ENCODE measurements at places on chromosomes 7 and 10.
A peak's percentile ranks its signal among the peaks of the same experiment; 100 is the strongest.

- DNase-seq, result peak; percentile 82
Measured at GRCh38 chr10:92757066-92757710, 67.4 kb downstream of the HHEX start.

GRCh38 chr10:56823849-56824248, 462.8 kb upstream of the ZWINT start:
- DNase-seq, result no peak

- no peak for DNase-seq
Measured at GRCh38 chr7:92626281-92626809, 36.2 kb upstream of the FAM133B start.

GRCh38 chr10:61108915-61109314, 164.9 kb upstream of the RHOBTB1 start:
- DNase-seq, result no peak

- DNase-seq, result no peak
Measured at GRCh38 chr10:22740180-22740579, 25.8 kb upstream of the PIP4K2A start.

- no peak for DNase-seq
Measured at GRCh38 chr10:127907411-127908105, 655 bp downstream of the PTPRE start.

- DNase-seq, result no peak
Measured at GRCh38 chr10:33092596-33092995, 134.6 kb upstream of the ITGB1 start.

- DNase-seq, result no peak
Measured at GRCh38 chr10:122173766-122174435, 97.2 kb upstream of the BTBD16 start.

GRCh38 chr7:108004220-108005142, 1.5 kb upstream of the LAMB1 start:
- peak; percentile 63 for DNase-seq

DNA sequence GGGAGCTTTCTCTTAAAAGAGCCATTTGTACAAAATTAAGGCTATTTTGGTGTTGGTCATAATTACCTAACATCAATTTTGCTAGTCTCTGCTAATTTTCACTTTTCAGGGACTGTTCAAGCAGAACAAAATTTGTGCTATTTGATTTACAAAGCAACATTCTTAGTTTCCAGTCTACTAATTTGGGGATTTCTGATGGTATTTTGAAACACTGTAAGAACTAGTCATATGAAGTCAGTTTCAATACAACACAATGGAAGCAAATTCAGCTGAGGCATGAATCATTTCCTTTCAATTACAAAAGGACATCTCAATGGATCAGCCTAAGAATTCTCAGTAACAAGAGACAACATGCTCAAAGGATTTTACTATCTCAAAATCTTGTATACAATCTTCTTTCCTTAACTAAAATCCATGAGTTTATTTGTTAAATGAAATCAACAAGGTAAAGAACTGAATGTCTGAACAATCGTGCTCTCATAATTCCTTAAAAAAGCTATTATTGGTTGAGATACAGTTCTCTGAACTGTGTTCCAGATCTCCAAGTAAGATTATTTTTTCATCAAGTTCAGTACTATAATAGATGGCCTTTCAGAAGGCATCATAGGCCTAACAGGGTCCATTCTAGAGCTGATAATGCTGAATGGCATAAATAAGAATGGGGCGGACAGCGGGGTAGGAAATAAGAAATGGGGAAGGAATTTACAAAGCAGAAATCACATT, 144.6 kb downstream of the NRCAM start:
- DNase-seq, result peak; percentile 51

DNA sequence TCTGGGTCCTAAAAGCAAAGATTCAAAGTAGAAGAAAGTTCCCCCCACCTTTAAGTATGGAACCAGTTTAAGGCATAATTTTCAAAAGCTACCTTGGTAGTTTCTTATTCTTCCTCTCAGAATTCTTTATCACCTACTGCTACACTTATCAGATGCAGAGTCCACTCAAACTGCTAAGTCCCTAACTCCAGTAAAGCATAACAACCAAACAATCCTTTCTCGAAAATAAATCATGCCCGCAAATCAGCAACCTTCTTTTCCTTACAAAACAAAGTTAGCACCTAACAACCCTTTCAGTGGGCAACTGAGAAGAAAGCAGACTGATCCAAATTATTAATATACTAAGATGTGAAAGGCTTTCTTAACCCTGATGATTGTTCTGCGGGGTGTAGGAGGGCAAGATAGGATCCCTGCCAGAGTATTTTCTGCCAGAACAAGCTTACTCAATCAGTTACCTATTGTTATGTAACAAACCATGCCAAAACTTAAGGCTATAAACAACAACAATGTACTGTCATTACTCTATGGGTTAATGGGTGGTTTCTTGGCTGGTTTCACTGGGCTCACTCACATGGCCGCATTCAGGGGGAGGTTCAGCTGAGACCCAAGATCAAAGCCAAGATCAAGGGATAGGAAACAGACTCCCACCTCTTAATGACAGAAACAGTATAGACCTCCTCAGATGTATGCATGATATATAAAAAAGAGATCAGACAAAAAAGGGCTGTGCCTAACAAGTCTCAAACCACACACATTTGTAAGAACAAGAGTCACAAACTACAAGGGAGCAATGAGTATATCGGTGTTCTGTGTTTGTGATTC, 42.0 kb downstream of the CCDC6 start:
- DNase-seq, result no peak

- no peak for DNase-seq
Measured at GRCh38 chr7:141710301-141710700, 2.1 kb downstream of the WEE2 start.

DNA sequence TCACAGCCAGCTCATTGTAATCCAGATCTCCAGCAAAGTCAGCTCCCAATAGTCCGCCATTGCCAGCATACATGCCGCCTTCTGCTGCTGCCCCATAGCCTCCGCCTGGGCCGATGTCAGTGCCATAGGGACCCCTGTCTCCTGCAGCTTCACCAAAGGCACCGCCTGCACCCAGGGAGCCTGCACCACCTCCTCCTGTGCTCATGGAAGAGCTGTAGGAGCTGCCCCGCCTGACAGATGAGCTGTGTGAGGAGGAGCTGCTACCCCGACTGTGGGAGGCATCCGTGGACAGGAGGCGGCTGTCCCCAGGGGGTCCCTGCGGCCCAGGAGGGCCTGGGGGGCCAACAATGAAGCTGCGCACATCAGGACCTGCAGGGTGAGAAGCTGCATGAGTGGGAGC, 51.7 kb downstream of the COL17A1 start:
- DNase-seq, result no peak

DNA sequence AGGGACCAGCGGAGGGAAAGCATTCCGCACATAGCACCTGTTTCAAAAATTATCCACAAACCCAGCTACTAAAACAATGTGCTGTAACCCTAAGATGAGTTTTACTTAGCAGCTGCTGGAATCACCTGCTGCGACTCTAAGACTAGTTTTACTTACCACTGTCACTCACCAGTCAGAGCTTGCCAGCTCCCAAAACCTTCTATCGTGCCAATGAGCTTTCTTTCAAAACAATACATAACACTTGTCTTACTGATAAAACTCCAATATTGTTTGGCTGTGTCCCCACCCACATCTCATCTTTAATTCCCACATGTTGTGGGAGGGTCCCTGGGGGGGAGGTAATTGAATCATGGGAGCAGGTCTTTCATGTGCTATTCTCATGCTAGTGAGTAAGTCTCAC, 18.4 kb downstream of the ST8SIA6 start:
- no peak for DNase-seq

DNA sequence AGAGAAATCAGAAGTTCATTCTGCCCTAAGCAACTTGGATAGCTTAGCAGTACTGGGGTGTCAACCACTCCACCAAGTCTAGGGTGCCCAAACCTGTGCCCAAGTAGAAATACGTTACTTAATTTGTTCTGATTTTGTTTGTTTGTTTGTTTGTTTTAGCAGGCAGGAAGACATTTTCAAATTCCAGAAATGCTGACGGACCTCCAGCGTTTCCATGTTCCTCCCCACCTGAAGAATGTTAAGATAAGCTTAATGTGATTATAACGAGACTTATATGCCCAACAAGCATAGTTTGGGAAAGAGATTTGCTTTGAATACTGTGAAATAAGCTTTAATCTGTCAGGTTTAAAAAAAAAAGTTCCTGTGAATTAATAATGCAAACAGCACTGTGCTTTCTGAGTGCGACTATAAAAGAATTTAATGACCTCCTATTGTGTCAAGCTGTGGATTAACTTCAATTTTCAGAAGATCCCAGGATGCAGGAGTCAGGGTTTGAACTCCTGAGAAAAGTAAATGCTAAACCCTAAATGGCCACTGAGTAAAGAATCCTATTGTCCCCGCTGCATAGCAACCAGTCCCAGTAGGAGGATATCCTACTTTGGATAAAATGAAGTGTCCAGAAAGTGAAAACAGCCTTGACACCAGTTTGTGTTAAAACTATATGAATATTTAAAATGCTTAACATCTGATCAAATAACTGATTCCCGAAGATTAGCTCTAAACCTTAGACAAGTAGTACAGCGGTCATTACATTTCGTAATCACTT, 56.5 kb downstream of the LYZL1 start:
- DNase-seq, result no peak

GRCh38 chr10:91887272-91888076, 21.8 kb downstream of the FGFBP3 start:
- no peak for DNase-seq

DNA sequence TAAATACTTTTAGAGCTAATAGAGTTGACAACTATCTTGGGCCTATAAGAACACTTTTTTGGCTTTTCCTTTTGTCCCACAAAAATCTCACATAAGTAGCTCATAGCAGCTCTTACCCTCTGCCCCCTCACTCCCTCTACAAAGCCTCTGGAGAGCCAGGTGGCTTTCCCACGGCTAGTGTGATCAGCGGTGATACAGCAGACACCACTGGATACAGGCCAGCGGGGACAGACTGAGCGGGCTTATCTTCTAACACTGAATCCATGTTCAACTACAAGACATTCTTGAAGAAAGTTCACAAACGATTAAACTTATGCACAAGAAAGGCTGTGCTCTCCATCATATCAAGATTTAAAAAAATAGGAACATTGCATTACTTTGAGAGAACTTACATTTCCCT, 377.2 kb downstream of the PARD3 start:
- no peak for DNase-seq

DNA sequence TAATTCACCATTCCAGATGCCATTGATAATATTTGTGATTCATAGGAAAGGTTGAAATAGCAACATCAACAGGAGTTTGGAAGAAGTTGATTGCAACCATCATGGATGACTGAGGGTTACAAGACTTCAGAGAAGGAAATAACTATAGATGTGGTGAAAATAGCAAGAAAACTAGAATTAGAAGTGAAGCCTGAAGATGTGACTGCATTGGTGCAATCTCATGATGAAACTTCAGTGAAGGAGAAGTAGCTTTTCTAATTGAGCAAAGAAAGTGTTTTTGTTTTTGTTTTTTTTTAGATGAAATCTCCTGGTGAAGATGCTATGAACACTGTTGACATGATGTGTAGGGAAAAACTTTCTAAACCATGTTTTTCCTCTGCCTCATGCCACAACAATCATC, 18.7 kb upstream of the CD36 start:
- no peak for DNase-seq

- DNase-seq, result no peak
Measured at GRCh38 chr7:28738412-28738811, 219.7 kb downstream of the TRIL start.

DNA sequence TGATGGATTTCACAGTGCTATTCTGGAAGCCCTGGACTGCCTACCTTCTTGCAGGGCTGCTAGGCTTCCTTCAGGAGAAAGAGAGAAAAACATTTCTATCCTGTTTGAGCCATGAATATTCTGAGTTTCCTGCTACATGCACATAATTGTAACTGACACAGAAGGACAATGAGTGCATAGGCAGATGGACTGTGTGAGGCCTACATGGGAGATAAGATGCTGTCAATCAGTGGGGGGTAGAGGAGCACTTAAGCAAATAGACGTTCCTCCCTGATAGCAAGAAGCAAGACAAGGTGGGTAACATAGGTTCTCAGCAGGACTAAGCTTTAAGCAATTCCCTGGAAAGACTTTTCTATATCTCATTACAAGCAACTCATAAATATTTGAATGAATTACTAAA, 11.6 kb downstream of the ALDH18A1 start:
- no peak for DNase-seq

- DNase-seq, result no peak
Measured at GRCh38 chr7:136877990-136878389, 9.5 kb downstream of the CHRM2 start.

- DNase-seq, result no peak
Measured at GRCh38 chr7:88208521-88208920, 11.3 kb downstream of the SRI start.

GRCh38 chr10:15620337-15620736, 99.4 kb downstream of the ITGA8 start:
- DNase-seq, result no peak

- DNase-seq, result peak; percentile 97
Measured at GRCh38 chr10:80498833-80499741, 38.6 kb upstream of the SH2D4B start.

DNA sequence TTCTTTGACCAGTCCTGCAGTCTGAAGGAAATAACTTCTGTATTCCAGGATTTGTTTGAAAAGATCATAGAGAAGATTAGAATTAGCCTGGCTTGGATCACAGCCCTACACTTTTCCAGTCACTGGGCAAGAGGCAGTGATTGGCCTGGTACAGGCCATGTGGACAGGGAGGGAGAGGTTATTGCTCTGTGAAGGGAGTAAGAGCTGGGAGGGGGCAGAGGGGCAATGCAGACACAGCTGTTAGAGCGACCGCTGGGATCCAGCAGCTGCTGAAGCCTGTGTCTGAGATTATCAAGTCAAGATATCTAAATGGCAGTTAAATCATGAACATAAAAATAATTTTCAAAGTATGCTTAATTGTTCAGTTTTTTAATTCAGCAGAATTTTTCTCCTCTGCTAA, 257.3 kb downstream of the SDK1 start:
- no peak for DNase-seq

DNA sequence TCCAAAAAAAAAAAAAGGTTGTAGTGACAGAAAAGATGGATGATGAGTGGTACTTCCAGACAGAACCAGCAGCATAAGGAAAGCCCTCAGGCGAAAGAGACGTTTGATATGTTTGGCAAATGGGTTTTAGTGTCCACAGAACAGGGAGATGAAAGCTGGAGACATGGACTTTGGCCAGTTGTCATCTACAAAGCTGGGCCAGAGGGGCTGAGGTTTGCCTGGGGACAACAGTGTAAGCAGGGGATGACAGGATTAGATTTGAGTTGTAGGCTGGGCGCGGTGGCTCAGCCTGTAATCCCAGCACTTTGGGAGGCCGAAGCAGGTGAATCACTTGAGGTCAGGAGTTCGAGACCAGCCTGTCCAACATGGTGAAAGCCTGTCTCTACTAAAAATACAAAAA, 47.8 kb upstream of the ELN start:
- DNase-seq, result no peak

DNA sequence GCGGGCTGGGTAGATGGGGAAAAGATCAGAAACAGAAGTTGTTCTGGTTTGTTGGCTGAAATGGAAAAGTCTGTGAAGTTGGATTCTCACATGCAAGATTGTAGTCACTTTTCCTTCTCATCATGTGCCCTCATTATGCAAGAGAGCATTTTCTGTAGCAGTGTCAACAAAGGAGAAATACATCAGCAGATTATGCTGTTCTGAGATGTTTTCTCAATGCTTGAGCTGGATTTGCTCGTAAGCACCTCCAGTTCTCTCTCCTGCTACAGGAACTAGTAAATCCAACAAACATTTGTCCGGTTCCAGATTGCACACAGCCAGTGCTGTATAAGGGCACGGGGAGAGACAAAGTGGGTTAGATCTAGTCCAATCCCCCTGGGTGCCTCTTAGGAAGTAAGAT, 90.0 kb downstream of the GATA3 start:
- DNase-seq, result no peak
